ENCODE measurements at places on chromosomes 5 and 9.

DNA sequence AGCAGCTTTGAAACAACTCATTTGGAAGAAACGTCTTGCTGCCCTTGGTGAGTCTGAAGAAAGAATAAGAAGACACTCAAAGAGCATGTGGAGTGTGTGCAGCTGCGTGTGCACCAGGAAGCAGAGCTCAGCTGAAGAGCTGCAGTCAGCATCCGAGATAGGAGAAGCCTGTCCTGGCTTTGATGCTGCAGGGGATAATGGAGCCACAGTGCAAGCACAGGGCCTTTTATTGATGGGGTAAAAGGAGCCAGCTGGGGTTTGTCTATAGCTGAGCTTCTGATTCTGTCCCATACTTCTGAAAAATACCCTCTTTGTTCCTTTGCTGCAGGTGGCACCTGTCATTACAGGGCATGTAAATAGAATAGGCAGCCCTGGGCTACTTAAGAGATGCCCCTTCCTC lies 375.7 kb upstream of the ZNF462 start:
- DNase-seq, result no peak

- DNase-seq, result no peak
Observed at GRCh38 chr5:170104299-170104698, 1.4 kb upstream of the FOXI1 start.

GRCh38 chr5:149888280-149888679 lies 56.3 kb downstream of the PDE6A start:
- no peak for DNase-seq

DNA sequence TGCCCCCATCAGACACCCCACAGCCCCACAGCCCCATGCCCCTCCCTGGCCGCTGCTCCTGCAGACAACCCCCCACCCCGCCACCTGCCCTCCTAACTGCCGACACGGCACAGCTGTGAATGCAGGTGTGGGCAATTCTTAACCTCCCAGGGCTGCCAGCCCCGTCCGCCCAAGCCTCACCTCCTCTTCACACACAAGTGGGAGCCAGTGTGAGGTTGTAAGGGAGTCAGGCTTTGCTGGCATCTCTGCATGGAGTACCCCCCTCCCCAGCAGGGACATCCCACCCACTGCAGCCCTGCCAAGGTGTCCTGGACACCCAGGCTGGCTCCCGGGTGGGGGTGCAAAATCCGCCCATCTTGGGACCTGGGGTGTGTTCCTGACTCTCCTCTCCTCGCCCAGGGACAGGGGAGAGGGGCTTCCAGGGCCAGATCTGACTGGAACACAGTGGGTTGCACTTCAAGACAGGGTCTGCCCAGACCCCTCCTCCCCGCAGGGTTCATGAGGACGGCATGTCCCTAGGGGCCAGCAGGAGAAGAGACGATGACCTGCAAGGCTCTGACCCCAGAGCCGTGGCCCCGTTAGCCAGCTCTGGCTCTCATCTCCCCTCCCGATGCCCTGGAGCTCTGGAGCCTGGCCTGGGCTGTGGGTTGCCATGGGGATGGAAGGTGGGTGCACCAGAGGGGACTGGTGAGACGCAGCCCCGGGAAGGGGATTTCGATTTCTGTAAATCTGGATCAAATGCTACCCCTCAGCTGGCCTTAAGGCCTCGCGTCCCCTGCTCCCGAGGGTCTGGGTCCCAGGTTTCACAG lies 34.4 kb downstream of the SARDH start:
- no peak for DNase-seq

GRCh38 chr5:135323227-135323626 lies 75.8 kb downstream of the MACROH2A1 start:
- DNase-seq, result no peak

DNA sequence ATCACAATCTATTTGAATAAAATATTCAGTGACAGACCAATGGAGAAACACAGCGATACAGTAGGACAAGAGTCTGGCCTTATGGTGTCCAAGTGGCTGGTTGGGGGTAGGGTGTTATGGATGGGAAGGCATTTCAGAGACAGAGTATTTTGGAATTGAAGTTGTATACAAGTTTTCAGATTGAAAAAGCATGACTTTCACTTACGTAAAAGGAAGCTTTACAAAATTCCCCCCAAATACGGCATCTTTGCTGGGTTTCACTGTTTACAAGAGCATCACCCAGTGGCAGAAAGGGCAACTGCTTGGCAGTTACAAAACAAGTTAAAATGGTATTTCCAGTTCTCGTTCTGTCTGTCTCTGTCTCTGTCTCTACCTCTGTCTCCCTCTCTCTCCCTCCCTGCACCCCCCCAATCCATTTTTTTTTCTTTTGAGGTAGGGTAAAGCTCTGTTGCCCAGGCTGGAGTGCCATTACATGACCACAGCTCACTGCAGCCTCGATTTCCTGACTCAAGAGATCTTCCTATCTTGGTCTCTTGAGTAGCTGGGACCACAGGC lies 86.2 kb downstream of the PTPN3 start:
- peak; percentile 20 for DNase-seq

DNA sequence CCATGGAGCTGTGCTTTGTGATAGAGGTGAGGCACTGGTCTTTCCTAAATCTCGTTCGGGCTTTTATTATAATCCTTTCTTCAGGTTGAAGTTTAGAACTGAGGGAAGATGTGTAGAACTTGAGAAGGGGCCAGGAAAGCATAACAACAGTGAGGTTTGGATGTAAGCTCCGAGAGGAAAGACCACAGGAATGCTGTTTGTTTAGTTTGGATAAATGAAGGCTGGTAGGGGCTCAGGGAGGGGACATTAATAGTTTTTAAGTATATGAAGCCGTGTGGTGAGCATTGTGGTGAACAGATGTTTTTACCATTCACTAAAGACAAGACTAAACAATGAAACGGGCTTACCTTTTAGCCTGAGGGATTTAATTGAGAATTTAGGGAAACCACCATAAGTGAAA lies 130.8 kb downstream of the ARHGAP26 start:
- DNase-seq, result no peak

GRCh38 chr5:180974612-180975315 lies 13.9 kb upstream of the BTNL3 start:
- DNase-seq, result no peak

- DNase-seq, result no peak
Observed at GRCh38 chr9:93001031-93001430, 53.7 kb downstream of the FGD3 start.

GRCh38 chr5:59813761-59814536 lies 79.6 kb downstream of the PDE4D start:
- no peak for DNase-seq

GRCh38 chr9:110768886-110769285 lies 100.3 kb downstream of the MUSK start:
- DNase-seq, result no peak

- no peak for DNase-seq
Observed at GRCh38 chr9:98923451-98924123, 20.1 kb upstream of the COL15A1 start.

DNA sequence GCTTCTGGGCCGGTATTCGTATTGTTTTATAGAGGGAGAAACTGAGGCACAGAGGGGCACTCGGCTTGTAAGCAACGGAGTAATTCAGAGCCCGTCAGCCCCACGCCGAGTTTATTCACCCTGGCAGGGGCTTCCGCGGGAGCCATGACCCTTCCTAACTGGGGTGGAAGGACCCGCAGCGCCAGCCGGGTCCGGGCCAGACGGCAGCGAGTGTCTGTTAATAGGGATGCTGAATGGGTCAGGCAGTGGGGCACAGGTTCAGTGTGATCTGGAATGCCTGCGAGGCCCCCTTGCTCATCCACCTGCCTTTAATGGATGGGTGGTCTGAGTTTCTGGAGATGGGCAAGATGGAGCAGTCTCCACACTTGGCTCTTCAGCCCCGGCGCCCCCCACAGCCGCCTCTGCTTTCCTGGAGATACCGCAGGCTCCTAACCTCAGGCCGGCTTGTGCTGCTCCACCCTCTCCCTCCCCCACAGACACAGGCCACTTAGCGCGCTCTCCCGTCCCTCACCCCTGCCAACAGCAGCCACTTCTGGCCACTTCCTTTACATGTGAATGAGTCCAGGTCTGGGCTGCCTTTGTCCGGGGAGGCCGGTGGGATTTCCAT lies 147.1 kb downstream of the ERCC6L2 start:
- DNase-seq, result no peak

DNA sequence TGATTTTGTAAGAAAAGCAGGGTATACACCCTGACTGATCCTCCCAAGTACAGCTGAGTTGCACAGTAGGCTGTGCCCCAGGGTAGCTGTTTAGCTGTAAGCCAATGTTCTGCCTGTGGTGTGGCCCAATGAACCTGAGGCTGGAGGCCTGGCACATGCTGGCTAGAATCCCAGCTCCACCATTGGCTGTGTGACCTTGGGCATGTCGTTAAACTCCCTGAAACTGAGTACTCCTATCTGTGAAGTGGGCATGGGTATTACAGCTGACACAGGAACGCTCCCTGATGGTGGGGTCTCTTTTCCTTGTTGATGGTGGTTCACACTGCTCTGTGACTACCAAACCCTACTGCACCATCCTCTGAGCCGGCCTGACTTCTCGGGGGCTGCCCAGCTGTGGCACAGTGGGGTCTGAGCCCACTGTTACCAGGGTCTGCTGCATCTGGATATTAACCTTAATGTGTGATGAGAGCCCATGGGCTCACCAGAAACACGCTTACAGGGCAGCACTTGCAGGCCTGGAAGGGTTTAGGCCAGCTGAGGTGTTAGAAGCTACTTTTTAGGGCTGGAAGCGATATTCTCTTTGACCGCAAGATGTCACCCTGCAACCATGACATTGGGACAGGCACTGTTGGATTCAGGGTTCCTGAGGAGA lies 7.0 kb upstream of the GADD45G start:
- no peak for DNase-seq

DNA sequence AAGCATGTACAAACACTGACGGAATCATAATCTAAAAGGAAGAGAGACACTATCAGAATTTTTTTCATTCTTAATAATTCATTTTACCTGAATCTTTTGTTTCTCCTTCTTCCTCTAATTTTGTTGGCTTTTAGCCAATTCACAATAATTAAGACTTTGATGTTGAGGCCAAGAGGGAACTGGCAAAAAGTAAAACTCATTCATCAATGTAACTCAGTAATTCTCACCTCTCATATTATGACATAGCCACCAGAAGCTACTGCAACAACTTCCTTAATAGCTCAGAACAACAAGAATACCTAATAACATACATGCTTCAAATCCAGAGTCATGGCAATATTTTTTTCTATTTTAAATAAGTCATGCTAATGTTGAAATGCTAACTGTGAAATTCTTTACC lies 64.5 kb downstream of the MCTP1 start:
- no peak for DNase-seq

DNA sequence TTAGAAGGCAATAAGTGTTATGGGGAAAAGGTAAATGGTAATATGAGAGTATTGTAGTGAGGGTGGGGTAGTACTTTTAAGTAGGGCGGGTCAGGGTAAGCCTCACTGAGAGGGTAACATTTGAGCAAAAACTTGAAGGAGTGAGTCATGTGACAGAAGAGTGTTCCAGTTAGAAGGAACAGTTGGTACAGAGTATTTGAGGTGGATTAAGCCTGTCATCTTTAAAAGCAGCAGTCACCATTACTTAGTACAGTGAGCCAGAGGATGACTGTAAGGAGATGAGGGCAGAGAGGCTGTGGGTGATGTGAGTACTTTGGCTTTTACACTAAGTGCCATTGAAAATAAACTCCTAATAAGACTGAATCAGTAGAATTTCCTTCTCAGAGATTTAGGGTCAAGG lies 54.8 kb downstream of the UBAP1 start:
- DNase-seq, result no peak

- no peak for DNase-seq
Observed at GRCh38 chr9:21812946-21813568, 10.6 kb downstream of the MTAP start.

GRCh38 chr9:32136700-32137339 lies 247.6 kb upstream of the ACO1 start:
- peak; percentile 22 for DNase-seq

GRCh38 chr5:125065741-125066140 lies 319.3 kb upstream of the ZNF608 start:
- DNase-seq, result no peak

DNA sequence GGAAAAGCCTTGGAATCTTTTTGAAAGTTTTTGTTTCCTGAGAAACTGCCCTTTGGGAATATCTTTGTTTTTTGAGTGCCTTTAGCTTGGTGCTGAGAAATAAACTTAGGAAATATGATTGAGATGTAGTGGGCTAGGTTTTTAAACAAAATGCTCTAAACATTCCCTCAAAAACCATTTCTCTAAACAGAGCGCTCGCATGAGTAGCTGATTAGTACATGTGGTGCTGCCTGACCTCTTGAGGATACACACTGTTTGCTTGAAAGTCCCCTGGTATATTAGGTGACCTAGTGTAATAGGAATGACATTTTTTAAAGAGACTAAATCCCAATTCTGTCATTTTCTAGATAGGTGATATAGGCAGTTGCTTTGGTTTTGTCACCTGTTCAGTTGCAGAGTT lies 132.3 kb downstream of the ADAMTSL1 start:
- no peak for DNase-seq

GRCh38 chr9:110241858-110242321 lies 14.4 kb downstream of the TXN start:
- no peak for DNase-seq

GRCh38 chr9:109108318-109108717 lies 11.4 kb downstream of the TMEM245 start:
- no peak for DNase-seq

DNA sequence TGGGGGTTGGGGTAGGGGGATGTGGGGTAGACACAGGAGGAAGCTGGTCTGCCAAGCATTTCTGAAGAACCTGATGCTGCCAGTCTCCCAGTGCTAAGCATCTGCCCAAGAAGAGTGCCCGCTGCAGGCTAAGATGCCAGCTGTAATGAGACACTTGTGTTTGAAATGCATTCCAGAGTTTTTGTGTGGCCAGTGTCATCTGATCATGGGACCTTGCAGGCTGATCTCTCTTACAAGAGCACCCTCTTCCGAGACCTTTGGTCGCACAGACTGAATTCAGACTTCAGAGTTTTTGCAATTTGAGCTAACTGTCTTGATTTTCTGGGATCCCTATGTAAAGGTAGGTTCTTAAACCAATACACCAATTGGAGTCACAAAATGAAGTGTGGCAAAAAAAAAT lies 58.1 kb downstream of the DENND1A start:
- DNase-seq, result no peak

DNA sequence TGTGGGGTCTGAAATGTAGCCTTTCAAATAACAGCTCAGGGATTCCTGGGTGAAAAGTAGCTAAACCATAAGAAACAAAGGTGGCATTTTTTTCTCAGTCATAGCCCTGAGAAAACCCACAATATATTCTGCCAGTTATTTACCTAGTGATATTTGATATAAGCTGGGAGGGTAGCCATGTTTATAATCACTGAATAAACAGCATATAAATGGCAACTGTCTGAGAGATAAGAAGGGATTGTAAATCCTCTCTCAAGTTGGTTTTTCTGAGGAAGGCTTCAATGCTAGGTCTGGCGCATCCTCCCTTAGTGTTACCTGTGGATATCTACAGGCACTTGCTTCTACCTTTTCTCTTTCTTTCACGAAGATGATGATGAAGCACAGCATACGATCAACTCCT lies 1080.5 kb upstream of the DMAC1 start:
- DNase-seq, result no peak

- DNase-seq, result no peak
Observed at GRCh38 chr5:50447941-50448340, 6.9 kb upstream of the EMB start.

- DNase-seq, result no peak
Observed at GRCh38 chr9:72704688-72705375, 183.4 kb downstream of the TMC1 start.

- no peak for DNase-seq
Observed at GRCh38 chr5:129658801-129659200, 89.1 kb upstream of the MINAR2 start.

- DNase-seq, result no peak
Observed at GRCh38 chr5:113205807-113206206, 229.0 kb downstream of the TSSK1B start.

GRCh38 chr9:107008447-107008846 lies 145.5 kb downstream of the ZNF462 start:
- no peak for DNase-seq

Data from HuH-7.5 (cell line).